Psoas muscle (tissue), 8 donors: ENCODE measurements at places on chromosomes 4 and X. TPM values are rescaled to one million over a fixed set of nuclear protein-coding genes. Genes with fewer than 3 reads are reported as not detected.

DNA sequence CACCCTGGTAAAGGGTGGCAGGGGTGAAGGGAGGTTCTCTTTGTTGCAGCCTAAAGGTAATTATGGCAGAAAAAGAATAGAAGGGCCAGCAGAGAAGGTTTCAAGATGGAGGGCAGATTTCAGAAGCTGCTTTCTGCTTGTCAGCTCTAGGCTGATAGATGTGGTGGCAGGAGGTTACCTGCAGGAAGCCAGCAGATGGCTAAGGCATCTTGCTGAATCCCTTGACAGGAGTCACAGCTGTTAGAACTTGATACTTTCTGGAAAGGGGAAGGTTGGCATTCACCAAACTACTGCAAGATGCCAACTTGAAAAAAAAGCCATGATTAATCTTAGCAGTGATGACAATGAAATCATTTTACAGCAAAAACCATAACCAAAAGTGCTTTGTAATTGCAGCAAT is 69.5 kb upstream of the CBLL2 start:
- no peak for DNase-seq

CLTRN gene
- polyA plus RNA-seq = not detected

GRCh38 chr4:110412354-110413065 is 63.4 kb upstream of the ENPEP start:
- DNase-seq = no peak

NHSL2 gene
- polyA plus RNA-seq = 0.30 TPM

- no peak for DNase-seq
Measured at GRCh38 chr4:156422576-156422975, 468.9 kb upstream of the CTSO start.

DNA sequence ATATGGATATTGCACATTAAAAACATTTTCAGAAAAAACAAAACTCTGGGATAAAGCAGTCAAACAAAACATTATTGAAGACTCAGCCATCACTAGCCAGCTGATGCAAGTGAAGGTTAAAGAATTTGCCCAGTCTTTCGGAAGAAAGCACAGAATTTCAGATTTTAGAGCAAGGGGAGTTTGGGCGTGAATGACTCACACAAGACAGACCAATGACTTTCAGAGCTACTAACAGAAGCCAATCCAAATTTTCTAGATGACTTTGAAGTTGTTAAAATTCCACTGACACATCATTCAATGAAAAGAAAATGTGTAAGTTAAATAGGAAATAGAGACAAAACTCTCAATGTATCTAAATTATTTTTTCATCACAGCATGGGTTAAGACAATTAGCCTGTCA is 4.0 kb downstream of the MRFAP1L1 start:
- no peak for DNase-seq
